GM06990 (cell line): ENCODE measurements at places on chromosomes 1 and 21.

DNA sequence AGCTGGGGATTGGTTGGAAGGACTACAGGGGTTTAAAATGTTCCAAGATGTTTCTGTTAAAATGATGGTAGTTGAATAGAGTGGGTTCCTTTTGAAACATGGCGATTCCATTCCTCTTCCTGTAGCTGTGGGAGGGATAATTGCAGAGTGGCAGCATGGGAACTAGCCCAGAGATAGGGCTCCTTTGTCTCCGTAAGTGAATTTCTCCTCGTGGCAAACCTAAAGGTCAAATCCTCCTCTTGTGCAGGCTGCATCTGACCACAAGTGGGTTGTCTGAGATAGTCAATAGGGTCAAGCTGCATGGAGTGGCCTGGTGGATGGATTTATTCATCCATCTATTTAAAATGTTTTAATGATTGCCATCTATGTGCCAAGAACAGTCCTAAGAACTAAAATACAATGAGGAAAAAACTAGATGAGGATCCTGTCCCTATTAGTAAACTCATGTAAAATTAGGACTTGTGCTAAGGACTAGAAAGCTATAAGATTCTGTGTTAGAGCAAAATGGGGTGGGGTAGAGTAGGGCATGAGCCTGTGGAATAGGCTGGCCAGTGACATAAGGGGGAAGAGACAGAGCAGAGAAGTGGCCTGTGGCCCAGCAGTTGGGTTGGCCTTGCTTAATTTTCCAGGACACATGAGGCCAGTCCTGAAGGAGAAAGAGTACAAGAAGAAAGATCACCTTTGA is 89.1 kb upstream of the IVNS1ABP start:
- no peak for DNase-seq

DNA sequence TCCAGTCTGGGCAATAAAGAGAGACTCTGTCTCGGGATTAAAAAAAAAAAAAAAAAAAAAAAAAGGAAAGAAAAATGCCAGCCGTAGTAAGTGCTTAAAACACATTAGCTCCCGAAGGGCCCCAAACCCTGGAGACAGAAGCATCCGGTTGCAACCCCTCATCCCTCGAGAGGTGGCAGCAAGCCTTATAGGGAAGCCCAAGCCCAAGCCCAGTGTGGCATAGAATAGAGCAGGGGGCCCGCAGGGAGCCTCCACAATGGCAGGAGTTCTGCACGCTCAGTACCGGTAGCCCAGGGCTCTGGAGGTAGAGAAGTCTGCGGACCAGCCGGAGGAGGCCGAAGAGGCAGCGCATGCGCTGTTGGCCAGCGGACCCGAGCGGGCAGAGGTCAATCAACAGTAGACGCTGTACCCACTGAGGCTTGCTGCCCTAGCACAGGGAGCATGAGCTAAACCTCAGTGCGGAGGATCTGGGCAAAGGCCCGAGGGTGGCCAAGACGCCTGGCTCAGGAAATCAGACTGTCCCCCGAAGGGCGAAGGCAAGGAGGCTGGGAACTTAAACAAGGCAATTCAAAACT is 34.1 kb upstream of the C1orf198 start:
- no peak for DNase-seq

GRCh38 chr1:54464031-54464476 is 57.9 kb upstream of the SSBP3 start:
- DNase-seq: no peak

DNA sequence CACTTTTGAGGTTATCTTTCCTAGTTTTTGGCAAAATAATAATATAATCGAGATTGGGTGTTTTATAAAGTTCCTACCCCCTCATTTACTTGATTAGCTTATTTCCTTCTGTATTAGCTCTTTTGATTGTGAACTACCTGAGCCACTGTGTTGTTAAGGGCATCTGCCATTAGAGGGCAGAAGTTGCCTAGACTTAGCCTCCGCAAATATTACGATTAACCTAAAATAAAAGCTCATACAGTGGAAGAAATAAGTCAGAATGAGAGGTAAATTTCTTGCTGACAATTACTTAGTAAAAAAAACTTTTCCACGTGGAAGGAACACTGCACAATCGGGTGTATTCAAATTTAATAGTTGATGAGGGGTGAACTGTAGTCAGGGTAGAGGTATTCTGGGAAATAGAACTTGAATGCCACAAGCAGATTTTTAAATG is 2.3 kb downstream of the H3-3A start:
- DNase-seq: peak; percentile 24

DNA sequence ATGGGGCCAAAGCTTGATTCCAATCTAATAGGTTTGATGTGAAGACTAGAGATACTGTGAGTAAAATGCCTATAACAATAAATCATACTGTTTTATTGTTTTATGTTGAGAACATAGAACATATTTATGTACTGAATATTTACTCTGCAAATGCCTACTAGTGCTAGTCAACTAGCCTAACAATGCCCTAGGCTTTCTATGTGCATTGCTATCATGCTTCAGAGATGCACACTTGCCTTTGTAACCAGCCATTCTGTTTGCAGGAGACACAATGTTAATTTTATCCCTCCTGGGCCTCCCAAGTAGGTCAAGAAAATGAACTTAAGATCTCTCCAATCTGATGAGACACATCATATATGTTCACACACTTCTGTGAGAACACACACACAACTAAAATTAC is 530.8 kb upstream of the BEND5 start:
- DNase-seq: no peak

- no peak for DNase-seq
Measured at GRCh38 chr1:18530587-18531502, 50.1 kb downstream of the KLHDC7A start.

GRCh38 chr1:86774305-86775295 is 70.2 kb downstream of the SH3GLB1 start:
- peak; percentile 61 for DNase-seq

GRCh38 chr1:66143651-66144050 is 351.0 kb downstream of the PDE4B start:
- DNase-seq: no peak

- DNase-seq: no peak
Measured at GRCh38 chr1:97571760-97572159, 349.1 kb downstream of the DPYD start.

DNA sequence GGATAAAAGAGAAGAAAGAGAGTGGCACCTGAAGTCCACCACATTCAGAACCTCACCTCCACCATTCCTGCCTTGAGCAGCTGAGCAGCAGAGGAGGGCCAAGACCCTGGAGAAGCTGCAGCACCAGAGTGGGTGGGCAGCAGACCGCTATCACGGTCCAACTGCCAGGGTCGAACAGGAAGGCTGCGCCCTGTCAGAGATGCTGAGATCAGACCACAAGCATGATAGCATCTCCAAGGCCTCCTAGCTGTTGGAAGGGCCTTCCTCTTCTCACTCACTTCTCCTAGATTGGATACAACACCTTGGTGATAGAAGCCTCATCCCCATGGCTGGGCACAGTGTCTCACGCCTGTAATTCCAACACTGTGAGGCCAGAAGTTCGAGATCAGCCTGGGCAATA is 12.1 kb upstream of the SLC45A3 start:
- no peak for DNase-seq

DNA sequence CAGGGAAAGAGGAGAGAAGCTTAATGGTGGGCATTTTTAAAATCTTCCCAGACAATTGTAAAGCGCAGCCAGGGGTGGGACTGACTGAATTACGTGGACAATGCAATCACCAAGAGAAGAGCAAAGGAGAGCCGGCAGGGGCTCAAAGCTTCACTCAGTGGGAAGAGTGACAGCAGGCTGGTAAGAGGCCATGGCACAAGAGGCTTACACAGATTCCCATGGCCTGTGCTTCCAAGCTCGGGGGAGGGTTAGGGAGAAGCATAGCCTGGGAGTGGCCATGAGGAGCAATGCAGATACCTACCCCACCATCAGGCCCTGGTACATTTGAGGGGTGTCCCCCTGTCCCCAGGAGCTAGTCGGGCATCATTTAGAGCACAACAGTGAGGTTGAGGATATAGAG is 27.1 kb upstream of the SEC16B start:
- no peak for DNase-seq

DNA sequence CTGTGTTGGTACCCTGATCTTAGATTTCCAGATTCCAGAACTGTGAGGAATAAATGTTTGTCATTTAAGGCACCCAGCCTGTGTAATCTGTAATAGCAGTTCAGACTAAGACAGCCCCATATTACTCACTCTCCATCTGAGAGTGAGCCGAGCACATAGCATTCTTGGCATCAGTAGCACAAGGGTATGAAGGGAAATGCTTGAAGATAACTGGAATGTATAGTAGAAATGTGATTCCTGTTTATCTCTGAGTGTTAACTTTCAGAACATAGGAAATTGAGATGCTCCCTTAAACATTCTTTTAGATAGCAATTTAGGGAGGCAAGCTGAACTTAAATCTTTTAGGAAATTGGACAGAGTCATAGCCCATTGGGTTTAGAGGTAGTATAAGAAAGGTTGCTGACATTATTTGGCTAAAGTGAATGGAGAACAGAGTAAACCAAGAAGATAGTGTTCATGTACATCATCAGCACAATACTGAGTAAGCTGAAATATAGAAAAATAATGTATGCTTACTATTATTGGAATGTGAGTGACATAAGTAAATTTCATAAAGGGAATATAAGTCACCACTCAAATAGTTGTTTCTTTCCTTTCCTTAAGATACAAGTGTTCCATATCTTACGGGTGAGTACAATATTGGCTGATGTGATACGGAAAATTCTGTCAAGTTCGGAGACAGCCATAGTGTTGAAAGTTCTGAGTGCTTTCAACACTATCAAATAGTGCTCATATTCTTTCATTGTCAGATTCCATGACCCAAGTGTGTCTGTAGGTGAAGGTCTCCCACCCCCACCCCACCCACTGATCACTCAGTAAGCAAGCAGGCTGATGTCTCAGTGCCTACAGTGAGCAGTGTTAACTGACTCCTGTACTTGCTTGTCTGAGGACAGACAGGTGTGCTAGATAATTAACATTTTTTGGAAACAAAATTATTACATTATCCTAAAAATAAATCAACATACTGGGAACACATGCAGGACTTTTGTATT is 73.7 kb downstream of the LRRC8D start:
- DNase-seq: no peak

DNA sequence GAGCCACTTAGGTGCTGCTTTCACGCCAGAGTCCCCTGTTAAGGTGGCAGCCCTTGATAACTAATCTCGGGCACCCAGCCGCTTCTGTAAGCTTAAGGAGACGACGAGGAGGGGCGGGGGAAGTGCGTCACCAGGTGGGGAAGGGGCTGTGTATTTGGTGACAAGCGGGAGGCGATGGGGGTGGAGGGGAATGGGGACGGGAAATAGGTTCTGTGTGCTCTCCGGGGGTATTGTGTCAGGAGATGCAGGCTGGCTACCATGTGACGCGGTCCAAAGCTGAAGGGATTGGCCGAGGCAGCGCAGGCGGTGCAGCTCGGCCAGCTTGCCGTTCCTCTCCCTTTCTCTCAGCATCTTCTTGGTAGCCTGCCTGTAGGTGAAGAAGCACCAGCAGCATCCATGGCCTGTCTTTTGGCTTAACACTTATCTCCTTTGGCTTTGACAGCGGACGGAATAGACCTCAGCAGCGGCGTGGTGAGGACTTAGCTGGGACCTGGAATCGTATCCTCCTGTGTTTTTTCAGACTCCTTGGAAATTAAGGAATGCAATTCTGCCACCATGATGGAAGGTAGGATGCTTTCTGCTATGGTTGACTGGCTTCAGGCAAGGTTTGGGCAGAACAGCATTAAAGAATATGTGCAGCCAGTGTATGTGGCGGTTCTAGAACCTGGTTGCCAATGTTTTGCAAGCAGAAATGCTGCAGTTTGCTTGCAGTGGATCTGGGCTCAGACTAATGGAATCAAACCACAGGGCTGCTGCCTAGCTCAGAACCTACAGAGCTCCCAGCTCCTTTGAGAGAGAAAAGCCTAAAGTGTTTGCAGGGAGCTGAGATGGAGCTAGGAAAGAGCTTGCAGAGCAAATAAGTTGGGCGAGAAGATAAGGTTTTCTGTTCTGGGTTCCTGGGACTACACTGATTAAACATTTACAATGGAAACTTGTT is at the start of gene SGIP1:
TSS of gene SGIP1 (plus strand) at position 350 of the 937 bp plus-strand sequence. CDS start at position 556, 206 bp downstream.
- no peak for DNase-seq

- no peak for DNase-seq
Measured at GRCh38 chr1:156893048-156893953, at the start of gene PEAR1. TSS of gene PEAR1 (plus strand) at chr1:156893718. CDS start at chr1:156903927, 10,209 bp downstream.

DNA sequence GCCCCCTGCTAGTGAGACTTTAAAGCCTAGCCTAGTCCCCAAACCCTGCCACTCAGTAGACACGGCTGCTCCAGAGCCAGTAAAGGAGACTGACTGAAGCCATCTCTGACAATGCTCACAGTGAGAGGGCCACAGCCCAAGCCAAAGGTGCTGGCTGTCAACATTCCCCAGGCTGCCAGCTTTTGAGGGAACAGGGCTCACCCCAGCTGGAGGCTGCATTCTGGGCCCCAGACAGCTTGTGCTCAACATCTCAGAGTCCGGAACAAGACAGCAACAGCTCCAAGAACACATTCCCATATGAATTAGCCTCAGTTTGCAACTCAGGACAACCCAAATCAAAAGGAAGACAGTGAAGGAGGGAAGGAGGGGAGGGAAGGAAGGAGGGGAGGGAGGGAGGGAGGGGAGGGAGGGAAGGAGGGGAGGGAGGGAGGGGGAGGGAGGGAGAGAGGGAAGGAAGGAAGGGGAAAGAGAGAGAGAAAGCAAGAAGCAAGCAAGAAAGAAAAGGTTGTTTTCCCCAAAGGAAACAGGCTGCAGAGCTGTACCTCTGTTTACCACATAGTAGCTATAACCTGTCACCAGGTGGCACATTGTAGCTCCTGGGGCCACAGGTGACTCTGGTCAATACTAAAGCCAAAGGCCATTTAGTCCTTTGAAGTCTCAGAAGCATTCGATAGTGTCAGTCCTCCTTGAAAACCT is 5.4 kb downstream of the ARTN start:
- DNase-seq: no peak

DNA sequence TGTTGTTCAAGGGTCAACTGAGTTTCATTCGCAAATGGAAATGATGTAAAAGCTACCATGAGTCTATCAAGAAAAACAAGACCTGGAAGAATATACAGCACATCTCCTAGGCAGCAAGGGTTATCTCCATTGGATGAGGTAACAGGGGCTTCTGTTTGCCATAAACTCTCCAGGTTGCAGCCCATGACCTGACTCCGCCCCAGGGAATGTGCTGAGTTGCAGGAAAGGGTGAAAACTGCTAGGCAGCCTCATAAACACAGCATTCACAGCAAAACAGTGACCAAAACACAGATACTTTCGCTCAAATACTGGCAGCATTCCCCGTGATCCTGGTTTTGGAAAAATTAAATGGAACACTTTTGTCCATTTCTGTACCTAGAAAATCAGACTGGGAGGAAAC is 20.2 kb upstream of the ACTA1 start:
- DNase-seq: no peak

DNA sequence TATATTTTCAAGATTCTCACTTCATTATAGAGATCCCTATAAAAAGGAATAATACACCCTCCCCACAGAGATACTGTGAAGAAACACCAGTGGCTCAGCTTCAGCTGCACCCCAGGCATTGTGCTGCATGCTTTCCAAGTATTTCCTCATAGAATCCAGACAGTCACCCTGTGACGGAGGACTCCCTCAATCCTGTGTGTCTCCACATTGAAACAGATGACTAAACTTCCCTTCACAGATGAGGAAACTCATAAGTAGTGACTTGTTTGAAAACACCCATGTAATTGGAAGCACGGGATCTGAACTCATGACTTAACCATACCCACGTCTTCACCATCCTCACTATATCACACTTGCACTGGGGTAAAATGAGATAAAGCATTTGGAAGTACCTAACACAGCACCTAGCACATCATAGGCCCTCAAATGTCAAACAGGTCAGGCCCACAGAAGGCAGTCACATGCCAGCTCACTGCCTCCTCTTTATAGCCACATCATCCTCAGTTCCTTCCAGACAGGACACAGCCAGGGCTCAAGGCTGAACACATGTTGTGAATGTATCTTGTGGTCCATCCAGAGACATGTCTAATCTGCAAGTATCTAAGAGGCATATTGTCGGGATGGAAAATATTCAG is 55.2 kb downstream of the GPR161 start:
- DNase-seq: no peak
